ENCODE measurements at places on chromosomes 13 and 19.

GRCh38 chr13:52034616-52035226 lies 10.2 kb downstream of the UTP14C start:
- no peak for DNase-seq

GRCh38 chr19:10510301-10510802 lies 6.9 kb downstream of the S1PR5 start:
- DNase-seq, result no peak

GRCh38 chr19:54561840-54562239 lies 11.8 kb upstream of the LILRA2 start:
- no peak for DNase-seq

DNA sequence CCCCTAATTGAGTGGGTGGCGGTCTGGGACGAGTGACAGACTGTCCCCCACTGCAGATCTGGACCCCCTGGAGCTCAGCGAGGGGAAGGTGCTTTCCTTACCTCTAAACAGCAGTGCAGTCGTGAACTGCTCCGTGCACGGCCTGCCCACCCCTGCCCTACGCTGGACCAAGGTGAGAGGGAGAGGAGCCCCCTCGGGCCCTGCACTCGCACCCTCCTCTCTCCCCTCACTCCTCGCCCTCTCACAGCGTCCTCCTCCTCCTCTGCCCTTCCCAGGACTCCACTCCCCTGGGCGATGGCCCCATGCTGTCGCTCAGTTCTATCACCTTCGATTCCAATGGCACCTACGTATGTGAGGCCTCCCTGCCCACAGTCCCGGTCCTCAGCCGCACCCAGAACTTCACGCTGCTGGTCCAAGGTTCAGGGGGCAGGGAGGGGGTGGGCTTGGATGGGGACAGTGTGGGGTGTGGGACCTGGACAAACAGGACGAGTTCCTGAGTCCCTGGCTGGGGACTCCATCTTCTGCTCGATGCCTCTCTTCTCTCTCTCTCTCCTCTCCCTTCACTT lies 9.6 kb downstream of the BCAM start:
- no peak for DNase-seq
